ENCODE measurements at places on chromosomes 16 and 17.

GRCh38 chr17:31462261-31462660 lies 70.8 kb downstream of the RAB11FIP4 start:
- DNase-seq = no peak

DNA sequence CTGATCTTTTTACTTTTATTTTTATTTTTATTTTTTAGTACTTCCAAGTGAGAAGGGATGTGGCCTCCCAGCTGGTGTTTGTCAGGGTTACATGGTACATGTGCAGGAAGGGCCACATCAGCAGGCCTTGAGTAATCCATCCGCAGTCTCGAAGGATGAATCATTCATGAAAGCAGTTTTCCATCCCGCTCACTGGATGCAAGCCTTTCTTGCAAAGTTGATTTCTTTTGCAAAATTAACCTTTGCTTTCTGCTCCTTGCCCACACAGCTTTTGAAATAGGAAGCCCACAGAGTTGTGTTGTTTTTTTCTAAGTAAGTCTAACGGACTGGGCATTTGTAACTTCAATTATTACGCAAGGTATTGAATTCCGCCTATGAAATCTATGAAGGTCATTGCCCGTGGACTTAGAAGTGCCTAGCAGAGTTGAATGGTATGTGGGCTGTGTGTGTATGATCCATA lies 157.4 kb downstream of the PRKCA start:
- DNase-seq = no peak

DNA sequence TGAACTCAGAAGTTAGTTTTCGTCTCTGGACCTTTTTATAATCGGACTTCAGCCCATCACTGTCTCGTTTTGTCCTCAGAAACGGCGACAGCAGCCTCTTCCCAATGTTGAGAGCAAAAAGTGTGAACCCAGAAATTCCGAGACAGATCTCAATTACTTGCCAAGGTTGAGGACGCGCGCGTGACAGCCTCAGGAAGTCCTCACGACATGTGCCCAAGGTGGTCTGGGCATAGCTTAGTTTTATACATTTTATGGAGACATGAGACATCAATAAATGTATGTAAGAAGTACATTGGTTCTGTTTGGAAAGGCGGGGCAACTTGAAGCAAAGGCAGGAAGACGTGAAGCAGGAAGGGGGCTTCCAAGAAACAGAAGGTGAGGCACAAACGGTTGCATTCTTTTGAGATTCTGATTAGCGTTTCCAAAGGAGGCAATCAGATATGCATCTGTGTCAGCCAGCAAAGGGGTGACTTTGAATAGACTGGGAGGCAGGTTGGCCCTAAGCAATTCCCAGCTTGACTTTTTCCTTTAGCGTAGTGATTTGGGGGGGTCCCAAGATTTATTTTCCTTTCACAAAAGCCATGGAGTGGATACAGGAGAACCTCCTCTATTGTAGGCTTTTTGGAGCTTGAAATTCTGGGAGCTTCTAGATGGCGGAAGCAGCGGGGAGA lies 583 bp upstream of the ZNF747 start:
- DNase-seq = no peak

- no peak for DNase-seq
Observed at GRCh38 chr17:3845291-3845620, 790 bp downstream of the NCBP3 start.

DNA sequence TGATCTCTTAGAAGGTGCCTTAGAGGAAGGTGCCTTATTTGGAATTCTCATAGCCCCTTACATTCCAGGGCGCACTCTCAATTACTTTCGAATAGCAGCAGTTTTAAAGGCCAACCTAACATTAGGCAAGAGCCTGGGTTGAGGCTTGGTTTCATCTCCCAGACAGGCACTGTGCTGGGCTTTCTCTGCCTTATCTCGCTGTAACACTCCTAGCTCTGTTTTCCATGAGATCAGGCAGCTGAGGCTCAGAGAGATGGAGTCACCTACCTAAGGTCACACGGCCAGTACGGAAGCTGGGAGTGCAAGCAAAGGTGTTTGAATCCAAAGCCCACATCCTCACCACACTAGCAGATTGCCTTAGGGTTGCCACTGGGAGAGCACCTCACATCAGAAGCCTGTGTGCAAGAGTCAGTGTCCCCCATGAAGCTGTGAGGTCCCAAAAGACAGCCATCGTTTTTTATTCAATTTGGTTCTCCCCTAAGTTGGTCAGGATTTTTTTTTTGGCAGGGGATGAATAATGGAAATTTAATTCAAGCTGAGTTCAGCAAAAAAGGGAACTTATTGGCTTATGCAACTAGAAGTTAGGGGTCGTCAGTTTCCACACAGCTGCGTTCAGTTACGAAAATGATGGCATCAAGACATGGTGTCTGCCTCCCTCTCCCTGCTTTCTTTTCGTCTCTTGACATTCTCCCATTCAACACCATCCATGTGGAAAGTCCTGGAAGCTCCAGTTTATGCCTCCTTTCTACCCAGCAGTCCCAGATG lies 206.4 kb downstream of the KATNIP start:
- no peak for DNase-seq

- DNase-seq = no peak
Observed at GRCh38 chr16:85395207-85395912, 217.8 kb upstream of the GSE1 start.

DNA sequence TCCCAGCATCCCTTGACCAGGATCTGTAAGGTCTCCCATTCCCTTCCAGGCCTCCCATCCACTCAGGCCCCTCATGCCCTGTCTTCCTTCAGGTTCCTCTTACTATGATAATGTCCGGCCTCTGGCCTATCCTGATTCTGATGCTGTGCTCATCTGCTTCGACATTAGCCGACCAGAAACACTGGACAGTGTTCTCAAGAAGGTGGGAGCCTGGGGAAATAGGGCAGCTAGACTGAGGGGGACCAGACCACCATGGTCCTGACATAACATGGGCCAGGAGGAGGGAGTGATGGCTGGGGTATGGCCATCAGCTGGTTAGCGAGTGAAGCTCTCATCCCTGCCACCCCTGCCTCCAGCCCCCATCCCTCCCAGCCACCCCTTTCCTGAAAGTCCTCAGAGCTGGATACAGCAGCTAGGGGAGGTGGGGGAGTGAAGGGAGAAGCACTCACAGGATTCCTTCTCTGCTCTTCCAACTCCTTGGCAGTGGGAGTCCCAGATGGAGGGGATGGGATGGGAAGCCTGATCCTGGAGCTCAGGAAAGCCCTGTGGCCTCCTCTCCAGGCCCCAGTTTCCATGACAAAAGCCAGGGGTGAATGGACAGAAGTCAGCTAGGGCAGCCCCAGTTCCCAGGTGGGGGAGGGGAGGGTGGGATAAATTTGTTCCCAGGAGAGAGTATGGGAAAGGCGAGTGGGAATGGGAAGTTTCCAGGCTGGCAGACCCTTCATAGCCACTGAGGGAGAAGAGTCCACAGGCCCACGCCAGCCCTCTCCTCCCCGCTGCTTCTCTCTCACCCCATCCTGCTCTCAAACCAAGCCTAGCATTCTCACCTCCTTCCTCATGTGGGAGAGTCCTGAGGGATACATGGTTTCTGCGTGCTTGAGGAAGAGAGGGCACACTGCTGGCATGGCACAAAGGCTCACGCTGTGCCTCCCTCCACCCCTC lies 2.3 kb downstream of the RND2 start:
- no peak for DNase-seq

DNA sequence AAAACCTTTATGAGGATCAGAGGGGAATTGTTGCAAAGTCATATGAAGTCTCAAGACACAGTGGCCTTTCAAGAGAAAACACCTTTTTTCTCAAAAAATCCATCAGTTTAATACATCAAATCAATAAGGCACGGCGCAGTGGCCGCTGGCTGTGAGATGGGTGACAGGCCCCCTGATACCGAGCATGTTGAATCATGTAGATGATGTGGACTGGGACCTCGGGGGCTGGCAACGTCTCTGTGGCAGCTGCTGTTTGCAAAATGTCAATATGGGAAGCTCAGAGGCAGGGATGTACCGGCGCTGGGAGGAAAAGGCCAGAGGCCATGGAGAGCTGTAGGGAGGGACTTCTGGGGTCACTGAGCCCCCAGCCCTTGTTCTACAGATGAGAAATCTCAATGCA lies 169.1 kb downstream of the GSG1L start:
- no peak for DNase-seq

GRCh38 chr16:72815348-72816318 lies 232.3 kb downstream of the ZFHX3 start:
- no peak for DNase-seq

DNA sequence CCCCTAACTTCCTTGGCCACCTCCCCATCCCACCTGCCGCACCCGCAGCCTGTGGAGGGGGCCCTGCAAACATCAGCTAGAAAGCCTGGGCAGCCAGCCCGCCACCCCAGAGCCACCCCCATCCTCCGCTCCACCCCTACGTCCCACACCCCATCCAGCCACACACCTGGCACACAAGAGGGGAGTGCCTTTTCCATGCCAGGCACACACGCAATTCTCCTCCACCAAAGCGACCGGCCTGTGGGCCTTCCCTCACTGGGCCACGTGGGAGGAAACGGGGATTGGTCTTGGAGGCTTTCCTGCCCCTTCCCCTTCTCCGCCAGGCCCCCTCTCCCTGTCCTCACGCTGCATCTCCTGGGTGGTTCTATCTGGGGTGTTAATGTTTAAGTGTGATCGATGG lies 48.7 kb upstream of the TNRC6C start:
- no peak for DNase-seq

GRCh38 chr16:35678-36305 lies 17.6 kb downstream of the POLR3K start:
- no peak for DNase-seq

DNA sequence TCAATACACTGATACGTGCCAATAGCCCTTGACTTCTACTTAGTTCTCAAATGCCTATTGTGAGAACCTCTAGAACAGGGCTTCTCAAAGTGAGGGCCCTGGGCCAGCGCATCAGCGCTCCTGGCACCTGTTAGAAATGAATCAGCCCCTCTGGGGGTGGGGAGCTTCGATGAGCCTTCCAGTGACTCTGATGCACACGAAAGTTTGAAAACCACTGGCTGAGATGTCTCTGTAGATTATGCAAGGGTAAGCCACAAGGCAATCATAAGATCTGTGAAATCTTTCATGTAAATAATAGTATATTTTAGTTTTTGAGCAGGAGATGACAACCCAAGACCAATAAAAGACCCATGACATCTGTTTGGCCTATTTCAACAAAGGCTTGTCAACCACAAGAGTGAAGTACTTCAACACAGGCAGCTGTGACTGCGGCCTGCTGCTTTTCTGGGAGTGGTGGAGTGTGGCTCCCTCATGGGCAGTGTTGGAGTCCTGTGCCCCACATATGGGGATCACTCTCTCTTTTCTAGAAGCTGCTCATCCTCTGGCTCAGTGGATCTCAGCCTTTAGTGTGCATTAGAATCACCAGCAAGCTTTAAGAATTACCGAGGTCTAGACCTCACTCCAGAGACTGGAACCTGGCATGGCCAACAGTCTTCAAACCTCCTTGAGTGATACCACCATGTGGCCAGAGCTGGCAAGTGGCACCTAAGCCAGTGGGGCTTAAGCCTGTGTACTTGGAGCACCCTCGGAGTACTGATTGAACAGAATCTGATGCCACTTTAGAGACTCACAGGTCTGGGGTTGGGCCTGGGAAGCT lies 5.8 kb downstream of the MTHFSD start:
- no peak for DNase-seq

GRCh38 chr17:17457680-17458079 lies 19.1 kb upstream of the MED9 start:
- no peak for DNase-seq

GRCh38 chr16:724188-725040 lies 1.8 kb downstream of the CCDC78 start:
- no peak for DNase-seq

All from naive thymus-derived CD4-positive, alpha-beta T cell (primary cell).